ENCODE measurements at places on chromosomes 5 and 9.
A peak's percentile ranks its signal among the peaks of the same experiment; 100 is the strongest.

DNA sequence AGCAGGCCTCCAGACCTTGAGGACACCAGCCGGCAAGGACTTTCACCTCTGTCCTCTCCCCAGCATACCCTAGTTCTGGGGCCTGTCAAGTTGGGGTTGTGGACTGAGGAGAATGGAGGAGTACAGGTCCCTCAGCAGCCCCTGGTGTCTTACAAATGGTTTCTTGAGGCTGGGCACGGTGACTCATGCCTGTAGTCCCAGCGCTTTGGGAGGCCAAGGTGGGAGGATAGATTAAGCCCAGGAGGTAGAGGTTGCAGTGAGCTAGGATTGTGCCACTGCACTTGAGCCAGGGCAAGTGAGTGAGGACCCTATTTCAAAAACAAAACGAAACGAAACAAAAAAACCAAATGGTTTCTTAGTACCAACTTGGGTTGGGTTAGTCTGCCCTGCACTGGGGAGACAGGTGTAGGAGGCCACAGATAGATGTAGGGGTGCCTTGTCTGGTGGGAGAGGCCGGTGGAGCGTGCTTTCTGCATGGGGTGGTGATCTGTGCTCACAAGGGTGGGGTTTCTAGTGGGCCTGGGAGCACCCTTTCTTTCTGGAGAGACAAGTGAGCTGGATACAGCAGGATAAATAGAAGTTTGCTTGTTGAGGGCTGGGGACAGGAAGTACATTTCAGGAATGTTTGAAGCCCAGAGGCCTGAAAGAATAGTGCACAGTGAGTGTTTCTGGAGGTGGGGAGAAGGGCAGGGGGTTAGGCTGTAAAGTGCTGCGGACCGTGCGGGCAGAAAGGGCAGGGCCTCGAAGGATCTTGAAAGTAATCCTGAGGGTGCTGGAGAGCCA is 37.7 kb upstream of the PSD2 start:
- no peak for DNase-seq

- no peak for DNase-seq
These were observed 126.1 kb downstream of the NPR3 start for GRCh38 chr5:32837211-32837610.

GRCh38 chr9:6450641-6451375 is 37.8 kb downstream of the UHRF2 start:
- DNase-seq, result no peak

DNA sequence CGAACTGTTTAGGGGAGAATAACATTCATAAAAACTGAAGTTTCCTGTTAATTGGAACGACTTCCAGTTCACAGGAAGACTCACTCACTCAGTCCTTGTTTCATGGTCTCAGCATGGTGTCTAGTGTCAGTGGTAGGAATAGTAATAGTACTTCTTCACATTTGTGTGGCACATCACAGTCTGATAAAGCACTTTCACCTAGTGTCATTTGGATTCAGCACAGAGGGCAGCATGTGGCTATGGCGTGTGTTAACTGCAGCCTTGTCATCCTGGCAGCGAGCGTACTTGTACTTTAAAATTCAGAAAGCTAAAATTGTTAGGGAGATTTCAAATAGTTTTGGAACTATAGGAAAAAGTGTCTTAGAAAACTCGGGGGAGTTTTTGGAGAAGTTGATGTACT is 72.4 kb downstream of the VCAN start:
- DNase-seq, result no peak

GRCh38 chr5:10169359-10169758 is 80.3 kb downstream of the ATPSCKMT start:
- no peak for DNase-seq

DNA sequence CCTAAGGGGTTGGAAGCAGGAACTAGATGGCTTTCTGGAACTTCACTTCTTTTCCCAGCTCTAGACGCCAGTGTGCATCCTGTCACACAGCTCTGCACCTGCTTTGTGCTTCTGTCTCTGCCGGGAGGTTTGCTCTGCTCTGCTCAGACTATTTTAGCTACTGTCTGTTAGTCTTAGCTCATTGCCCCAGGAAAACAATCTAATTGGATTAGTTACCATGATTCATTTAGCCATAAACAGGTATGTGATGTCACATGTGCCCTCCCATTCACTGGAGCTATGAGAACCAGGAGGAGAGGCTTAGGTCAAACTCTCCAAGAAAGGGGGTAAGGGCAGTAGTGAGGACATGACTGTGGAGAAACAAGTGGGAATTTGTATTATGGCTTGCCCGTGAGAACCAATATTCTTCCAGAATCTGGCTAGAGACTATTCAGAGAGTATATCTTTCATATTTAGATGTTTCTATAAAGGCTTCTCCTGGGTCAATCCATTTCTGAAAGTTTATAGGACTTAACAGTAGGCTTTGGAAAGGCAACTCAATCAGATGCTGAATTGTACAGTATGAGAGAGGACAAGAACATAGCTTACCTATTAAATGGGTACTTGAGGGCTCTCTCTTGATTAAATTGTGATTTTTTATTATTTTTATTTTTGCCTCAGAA is 22.4 kb upstream of the NREP start:
- DNase-seq, result no peak

- DNase-seq, result no peak
These were observed 12.9 kb upstream of the F2RL1 start for GRCh38 chr5:76805821-76806505.

- DNase-seq, result no peak
These were observed 10.4 kb downstream of the KCNMB1 start for GRCh38 chr5:170378740-170379139.

DNA sequence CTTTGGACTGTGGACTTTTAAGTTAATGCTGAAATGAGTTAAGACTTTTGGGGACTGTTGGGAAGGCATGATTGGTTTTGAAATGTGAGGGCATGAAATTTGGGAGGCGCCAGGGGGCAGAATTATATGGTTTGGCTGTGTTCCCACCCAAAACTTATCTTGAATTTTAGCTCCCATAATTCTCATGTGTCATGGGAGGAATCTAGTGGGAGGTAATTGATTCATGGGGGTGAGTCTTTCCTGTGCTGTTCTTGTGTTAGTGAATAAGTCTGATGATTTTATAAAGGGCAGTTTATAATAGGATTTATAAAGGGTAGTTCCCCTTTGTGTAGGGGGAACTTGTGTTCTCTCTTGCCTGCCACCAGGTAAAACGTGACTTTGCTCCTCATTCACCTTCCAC is 235.5 kb upstream of the CDH18 start:
- no peak for DNase-seq

DNA sequence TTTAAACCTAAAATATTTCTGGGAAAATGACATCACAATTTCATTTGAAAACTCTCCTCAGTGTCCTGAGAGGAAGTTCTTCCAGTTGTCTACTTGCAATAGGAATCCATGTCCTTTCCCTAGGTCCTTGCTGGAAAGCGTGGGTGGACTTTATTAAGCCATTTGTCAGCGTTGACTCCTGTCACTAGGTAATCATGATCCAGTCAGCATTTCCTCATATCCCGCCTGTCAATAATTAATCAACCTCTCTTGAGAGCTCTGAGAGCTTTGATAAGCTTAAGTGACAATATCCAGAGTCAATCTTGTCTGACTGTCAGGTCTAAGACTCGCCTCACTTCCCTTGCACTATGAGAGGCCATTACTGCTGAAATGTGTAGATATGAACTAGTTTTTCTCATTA is 107.2 kb upstream of the SLIT3 start:
- DNase-seq, result no peak

- no peak for DNase-seq
These were observed 220.8 kb downstream of the PLK2 start for GRCh38 chr5:58239045-58239444.

DNA sequence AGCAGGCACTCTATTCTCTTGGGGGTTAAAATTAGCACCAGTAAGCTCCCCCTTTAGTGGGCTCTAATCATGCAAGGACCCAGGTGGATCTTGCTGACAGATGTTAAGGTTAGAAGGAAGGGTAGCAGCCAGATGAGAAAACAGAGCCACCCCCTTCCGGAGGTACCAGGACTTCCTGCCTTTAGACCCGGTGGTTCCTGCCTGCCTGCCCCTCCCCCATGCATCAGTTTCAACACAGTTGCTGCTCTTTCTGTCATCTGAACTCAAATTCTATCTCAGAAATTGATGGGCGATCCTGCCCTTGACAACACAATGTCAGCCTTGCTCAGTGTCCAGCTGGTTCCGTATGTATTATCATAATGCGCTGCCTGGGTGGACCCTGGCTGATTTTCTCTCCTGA is 287.3 kb downstream of the EBF1 start:
- DNase-seq, result peak; percentile 14

GRCh38 chr9:20906326-20906725 is 125.1 kb downstream of the HACD4 start:
- DNase-seq, result no peak

GRCh38 chr5:94661086-94661485 is 42.6 kb downstream of the SLF1 start:
- DNase-seq, result no peak

- DNase-seq, result no peak
These were observed 69.7 kb downstream of the ABCA1 start for GRCh38 chr9:104858271-104858670.

- DNase-seq, result no peak
These were observed 181.9 kb downstream of the TMEM232 start for GRCh38 chr5:110544603-110545002.

DNA sequence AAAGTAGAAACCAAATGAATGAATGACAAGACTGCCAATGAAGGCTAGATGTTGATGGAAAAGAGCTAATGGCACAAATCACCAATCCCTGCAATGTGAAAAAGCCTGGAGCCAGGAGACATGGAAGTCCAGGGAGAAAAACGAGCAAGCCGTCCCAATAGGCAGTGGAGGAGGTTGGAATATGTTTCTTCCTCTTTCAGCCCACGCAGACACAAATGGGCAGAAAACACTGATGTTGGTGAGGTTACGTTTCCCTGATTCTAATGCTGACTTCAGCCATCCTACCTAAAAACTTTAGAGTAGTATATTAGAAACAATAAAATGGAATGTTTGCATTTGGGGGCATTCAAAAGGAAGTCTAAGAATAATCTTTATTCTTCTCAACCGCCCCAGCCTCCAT is 23.9 kb upstream of the KIF2A start:
- DNase-seq, result no peak

DNA sequence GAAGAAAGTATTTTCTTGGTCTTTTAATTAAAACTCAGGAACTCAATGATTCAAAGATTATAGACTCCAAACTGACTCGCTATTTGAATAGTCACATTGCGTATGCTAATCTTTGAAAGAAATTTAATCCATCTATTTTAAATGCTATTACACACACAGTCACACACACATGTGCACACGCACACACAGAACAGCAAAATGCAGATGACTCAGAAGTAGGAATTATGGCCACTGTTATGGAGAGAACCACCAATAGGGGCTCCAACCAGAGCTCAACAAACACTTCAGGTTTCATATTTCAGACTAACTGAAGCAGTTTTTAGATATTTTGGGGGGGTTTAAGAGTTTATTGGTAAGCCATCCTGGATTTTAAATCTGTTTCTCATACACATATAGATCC is 1917.9 kb downstream of the EFNA5 start:
- DNase-seq, result no peak

DNA sequence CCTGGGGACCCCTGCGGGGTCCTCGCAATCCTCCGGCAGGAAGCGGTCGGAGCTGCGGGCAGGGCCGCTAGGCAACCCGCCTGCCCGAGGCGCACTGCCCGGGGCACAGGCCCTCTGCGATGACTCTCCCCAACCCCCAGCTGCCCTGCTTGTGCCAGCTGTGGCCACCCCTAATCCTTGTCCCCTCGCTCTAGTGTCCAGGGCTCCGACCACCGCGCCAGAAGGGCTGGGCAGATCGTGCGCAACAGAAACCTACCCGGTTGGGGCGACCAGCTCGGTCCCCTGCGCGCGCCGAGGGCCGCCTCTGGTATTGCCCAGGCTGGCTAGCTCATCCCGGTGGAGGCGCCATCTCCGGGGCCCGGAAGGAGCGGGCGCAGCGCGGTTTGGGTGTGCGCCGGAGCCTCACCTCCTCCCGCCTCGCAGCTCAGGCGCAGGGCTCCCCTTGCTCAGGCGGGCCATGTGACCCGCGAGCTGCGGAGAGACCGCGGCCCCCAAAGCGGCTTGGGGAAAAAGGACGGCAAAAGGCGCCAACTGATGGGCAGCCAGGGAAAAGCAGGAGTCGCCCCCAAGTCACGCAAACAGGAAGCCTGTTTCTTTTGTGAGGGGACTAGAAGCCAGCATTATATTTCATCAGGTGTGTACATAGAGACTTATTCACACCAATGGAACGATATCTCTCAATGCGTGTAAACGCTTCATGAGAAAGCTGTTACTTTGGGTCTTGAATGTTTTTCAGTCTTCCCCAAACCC is 46.8 kb upstream of the RNF20 start:
- no peak for DNase-seq

Data from CD4-positive, alpha-beta T cell treated with Interleukin-4 for 4 hours (primary cell).